ENCODE measurements at places on chromosomes 11 and 22. TPM values are rescaled to one million over a fixed set of nuclear protein-coding genes. Genes with fewer than 3 reads are reported as not detected.

Gene KDM4D
- total RNA-seq = 0.72 TPM

Gene WNT11
- total RNA-seq = 0.09 TPM

Gene ANGPTL5
- total RNA-seq = not detected

Gene OR8B3
- total RNA-seq = not detected

Gene ZNF280A
- not detected for total RNA-seq

Gene ACR
- total RNA-seq = 0.27 TPM

Gene POU2AF2
- not detected for total RNA-seq

Gene SERPIND1
- 0.66 TPM for total RNA-seq

Gene NCAM1
- total RNA-seq = 0.45 TPM

Gene UCP2
- 0.28 TPM for total RNA-seq

Gene OR10AG1
- total RNA-seq = not detected

Gene DDX10
- 36.0 TPM for total RNA-seq

Gene FXYD2
- 0.81 TPM for total RNA-seq

Gene MMP10
- 11.1 TPM for total RNA-seq

Gene P2RY2
- 4.0 TPM for total RNA-seq

Gene LINC01488
- not detected for total RNA-seq

Gene CYP2R1
- total RNA-seq = 13.0 TPM

Gene IL18
- 5.5 TPM for total RNA-seq

Gene BCO2
- 0.72 TPM for total RNA-seq

Gene RAB3IL1
- total RNA-seq = 0.45 TPM

Gene VSIG10L2
- total RNA-seq = not detected

Gene SYT7
- 0.19 TPM for total RNA-seq

Gene CABP4
- 0.45 TPM for total RNA-seq

Gene RTN4RL2
- total RNA-seq = under 0.01 TPM

Gene BRSK2
- total RNA-seq = 0.18 TPM

Gene CTSC
- total RNA-seq = 98.2 TPM
